ENCODE measurements at places on chromosomes 7 and 10. TPM values are rescaled to one million over a fixed set of nuclear protein-coding genes. Genes with fewer than 3 reads are reported as not detected.

DNA sequence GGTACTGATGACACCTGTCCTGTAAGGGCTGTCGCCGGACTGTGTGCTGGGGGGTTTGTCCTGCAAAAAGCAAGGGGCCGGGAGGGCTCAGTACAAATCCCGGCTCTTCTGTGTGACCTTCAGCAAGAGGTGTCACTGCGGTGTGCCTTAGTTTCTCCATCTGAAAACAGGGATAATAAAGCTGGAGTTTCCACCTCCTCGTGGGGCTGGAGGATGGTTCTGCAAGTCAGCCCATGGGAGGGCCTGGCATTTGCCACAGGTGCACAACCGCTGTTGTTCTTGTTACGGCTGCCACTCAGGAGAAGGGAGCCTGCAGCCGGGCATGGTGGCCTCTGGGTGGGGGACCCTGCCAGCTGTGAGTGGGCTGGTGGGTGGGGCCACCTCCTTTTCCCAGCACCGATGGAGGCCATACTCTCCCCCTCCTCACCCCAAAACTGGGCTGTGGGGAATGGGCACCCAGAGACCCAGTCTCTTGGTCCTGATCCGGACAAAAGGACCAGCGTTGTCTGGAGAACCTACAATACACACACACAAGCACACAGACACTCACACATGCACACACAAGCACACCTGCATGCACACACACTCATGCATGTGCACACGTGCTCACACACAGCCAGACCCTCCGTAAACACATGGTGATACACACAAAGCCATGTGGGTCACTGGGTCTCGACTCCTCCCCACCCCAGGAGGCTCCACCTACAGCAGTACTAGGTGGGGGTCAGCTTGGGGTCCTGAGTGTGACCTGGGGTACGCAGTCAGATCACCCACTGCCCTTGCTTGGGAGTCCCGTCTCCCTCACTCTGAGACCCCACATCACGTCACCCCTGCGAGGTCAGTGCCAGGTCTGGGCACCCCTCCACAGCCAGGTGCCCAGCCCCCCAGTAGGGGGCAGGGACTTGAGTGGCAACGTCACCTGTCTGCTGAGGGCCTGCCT is 34.1 kb downstream of the ELFN1 start:
- peak; percentile 67 for DNase-seq
- no peaks in the 10 kb centered on the region for H3K36me3 ChIP-seq
- H3K27ac ChIP-seq: no peak overlapping the region
- no peak overlapping the region for H3K4me3 ChIP-seq

- no peaks in the 10 kb centered on the region for H3K27me3 ChIP-seq
- no peak overlapping the region for H3K4me3 ChIP-seq
- no peak overlapping the region for H3K27ac ChIP-seq
- no peaks in the 10 kb centered on the region for H3K4me1 ChIP-seq
Measured at GRCh38 chr10:124281666-124282065, 137.1 kb downstream of the OAT start.

DNA sequence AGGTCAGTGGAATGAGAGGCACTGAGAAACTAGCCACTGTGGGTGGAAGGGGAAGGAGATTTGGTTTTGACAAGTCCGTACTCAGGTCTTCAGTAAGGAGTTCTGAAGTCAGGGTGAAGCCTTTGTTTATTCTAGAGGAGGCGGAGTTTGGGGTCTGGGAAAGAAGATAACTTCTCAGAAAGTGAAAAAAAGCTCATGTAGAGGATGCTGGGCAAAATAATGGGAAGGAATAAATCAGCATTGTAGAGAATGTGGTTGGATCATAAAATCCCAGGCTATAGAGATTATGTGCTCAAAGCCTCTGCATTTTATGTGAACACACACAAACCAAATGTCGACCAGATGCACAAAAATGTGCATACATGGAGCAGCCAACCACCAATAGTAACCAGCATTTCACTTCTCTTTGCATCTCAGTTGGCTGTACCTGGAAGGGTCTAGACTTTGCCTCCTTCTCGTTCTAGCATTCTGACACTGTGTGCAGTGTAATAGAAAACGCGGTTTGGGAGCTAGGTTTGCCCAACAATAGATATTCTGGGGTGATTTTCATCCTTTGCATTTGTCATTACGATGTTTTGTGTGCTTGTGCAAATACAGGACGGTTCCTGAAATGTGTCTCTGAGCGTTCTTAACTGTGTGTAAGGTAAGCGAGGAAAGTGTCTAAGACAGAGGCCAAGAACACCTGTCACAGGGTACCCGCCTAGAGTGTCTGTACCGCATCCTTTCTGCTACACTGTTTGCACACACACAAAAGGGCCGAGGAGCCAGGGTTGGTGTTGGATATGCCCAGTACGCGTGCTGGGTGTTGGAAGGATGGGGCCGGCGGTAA is 603 bp upstream of the HECW1 start:
- H3K4me3 ChIP-seq: no peak overlapping the region
- no peak overlapping the region for H3K27ac ChIP-seq
- H3K36me3 ChIP-seq: no peaks in the 10 kb centered on the region
- peaks cover 22% of the 10 kb centered on the region for H3K4me1 ChIP-seq
- no peak for DNase-seq

DNA sequence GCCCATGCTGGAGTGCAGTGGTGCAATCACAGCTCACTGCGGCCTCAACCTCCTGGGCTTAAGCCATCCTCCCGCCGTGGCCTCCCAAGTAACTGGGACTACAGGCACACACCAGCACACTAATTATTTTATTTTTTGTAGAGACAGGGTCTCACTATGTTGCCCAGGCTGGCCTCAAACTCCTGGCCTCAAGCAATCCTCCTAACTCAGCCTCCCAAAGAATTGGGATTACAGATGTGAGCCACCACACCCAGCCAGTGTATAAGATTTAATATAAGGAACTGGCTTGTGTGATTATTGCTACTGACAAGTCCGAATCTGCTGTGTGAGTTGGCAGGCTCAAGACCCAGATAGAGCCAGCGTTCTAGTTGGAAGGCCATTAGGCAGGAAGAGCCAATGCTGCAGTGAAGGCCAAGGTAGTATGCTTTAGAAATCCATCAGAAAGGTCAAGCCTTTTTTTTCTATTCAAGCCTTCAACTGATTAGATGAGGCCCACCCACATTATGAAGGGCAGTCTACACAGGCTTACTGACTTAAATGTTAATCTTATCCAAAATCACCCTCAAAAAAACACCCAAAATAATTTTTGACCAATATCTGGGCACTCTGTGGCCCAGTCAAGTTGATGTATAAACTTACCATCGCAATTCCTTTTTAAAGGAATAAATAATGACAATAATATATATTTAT is 19.4 kb downstream of the TRIM4 start:
- peaks cover 4% of the 10 kb centered on the region for H3K4me1 ChIP-seq
- H3K27me3 ChIP-seq: no peaks in the 10 kb centered on the region
- peaks cover 55% of the 10 kb centered on the region for H3K36me3 ChIP-seq
- no peak overlapping the region for H3K4me3 ChIP-seq
- DNase-seq: no peak

GRCh38 chr10:91424016-91424415 is 13.9 kb downstream of the HECTD2 start:
- H3K4me1 ChIP-seq: no peaks in the 10 kb centered on the region
- DNase-seq: no peak
- H3K27ac ChIP-seq: no peak overlapping the region
- no peaks in the 10 kb centered on the region for H3K27me3 ChIP-seq

CAMK2B gene
- 0.89 TPM for total RNA-seq

GRCh38 chr10:128022261-128023196 is 103.7 kb downstream of the MKI67 start:
- no peaks in the 10 kb centered on the region for H3K27me3 ChIP-seq
- H3K4me1 ChIP-seq: no peaks in the 10 kb centered on the region
- H3K36me3 ChIP-seq: no peaks in the 10 kb centered on the region

DNA sequence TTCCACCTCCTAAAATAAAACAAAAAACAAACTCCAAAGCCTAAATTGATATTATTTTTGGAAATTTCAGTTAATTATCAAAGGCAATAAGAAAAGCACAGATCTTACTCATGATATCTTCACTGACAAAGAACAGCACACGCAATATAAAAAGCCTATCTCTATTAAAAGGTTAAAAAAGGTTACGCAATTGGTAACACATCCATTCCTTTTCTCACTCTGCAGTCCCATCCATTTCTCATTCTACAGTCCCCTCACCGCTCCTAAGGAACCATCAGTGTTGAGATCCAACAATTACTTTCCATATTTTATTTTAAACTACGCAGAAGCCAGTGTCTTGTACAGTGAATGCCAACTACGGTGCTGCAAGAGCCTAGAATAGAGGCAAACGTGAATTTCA is 1.3 kb downstream of the SEC61G start:
- peaks cover 15% of the 10 kb centered on the region for H3K36me3 ChIP-seq
- H3K27ac ChIP-seq: no peak overlapping the region
- H3K27me3 ChIP-seq: no peaks in the 10 kb centered on the region
- DNase-seq: no peak
- peak overlapping the region; percentile 95 for H3K4me3 ChIP-seq

- no peaks in the 10 kb centered on the region for H3K4me1 ChIP-seq
- H3K36me3 ChIP-seq: no peaks in the 10 kb centered on the region
- no peaks in the 10 kb centered on the region for H3K27me3 ChIP-seq
- H3K27ac ChIP-seq: no peak overlapping the region
- no peak overlapping the region for H3K4me3 ChIP-seq
- no peak for DNase-seq
Measured at GRCh38 chr7:104045183-104045582, 55.7 kb upstream of the RELN start.

GRCh38 chr7:78055599-78055998 is 257.0 kb downstream of the PHTF2 start:
- no peaks in the 10 kb centered on the region for H3K27me3 ChIP-seq
- no peak for DNase-seq
- H3K4me1 ChIP-seq: no peaks in the 10 kb centered on the region
- H3K27ac ChIP-seq: no peak overlapping the region
- no peaks in the 10 kb centered on the region for H3K36me3 ChIP-seq

- no peak overlapping the region for H3K4me3 ChIP-seq
- no peaks in the 10 kb centered on the region for H3K36me3 ChIP-seq
- H3K27ac ChIP-seq: peak overlapping the region; percentile 38
- H3K27me3 ChIP-seq: no peaks in the 10 kb centered on the region
- no peak for DNase-seq
- no peaks in the 10 kb centered on the region for H3K4me1 ChIP-seq
Measured at GRCh38 chr10:52526251-52526823, 212.3 kb downstream of the DKK1 start.

- H3K4me3 ChIP-seq: no peak overlapping the region
- H3K36me3 ChIP-seq: no peaks in the 10 kb centered on the region
- H3K27ac ChIP-seq: no peak overlapping the region
- no peak for DNase-seq
- no peaks in the 10 kb centered on the region for H3K27me3 ChIP-seq
- no peaks in the 10 kb centered on the region for H3K4me1 ChIP-seq
Measured at GRCh38 chr7:137036768-137037167, 168.3 kb downstream of the CHRM2 start.

All from suprapubic skin (tissue), 4 donors.